ENCODE measurements at places on chromosomes 3 and 15.

DNA sequence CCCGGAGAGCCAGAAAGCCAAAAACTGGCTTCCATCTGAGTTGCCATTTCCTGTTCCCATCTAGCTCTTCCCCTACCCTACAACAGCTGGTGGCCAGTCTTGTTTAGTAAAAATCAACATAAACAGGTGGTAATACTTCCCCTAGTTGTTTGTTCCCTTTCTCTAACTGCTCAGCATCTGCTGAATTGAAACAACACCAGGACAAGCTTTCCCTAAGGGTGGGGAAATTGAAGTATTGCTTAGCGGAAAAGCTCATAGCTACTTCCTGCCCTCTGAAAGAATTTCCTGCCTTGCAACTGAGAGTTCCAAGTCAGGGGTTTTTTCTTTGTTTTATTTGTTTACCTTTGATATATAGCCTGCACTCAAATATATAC lies 66.8 kb downstream of the HMG20A start:
- no peak for DNase-seq

GRCh38 chr3:122730240-122730639 lies 49.6 kb downstream of the PARP14 start:
- DNase-seq = no peak

GRCh38 chr3:127037971-127038446 lies 55.1 kb downstream of the PLXNA1 start:
- DNase-seq = no peak

DNA sequence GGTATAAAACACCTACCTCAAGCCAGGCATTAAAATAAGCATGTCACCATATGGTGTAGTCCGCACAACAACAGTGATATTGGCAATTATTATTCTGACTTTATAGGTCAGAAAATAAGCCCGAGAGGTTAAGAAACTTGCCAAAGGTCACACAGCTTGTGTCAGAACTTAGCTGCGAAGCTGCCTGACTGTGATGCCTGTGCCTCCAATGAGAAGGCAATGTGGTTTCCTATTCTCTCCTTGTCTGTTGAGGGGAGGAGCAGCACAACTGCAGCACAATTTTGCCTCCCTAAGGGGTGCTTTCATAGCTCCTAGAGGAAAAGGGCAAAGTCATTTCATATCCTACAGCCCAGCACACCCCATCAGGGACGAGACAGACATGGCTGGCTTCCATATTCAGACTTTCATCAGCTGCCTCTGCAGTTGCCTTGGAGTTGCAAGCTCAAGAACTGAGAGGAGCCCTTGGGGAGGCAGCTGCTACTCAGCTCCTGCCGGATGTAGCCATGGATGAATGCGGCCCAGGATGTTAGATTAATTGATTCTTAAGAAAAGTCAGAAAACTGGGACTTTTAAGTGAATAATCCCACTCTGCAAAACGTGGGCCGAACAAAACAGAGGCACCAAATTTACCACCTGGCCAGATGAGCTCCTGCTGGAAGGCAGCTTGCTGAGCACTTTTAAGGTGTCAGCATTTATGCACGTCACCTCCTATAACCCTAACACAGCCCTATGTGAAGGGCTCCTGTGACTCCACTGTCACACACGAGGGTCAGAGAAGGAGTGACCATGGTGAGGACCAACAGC lies 38.5 kb downstream of the MYO5C start:
- no peak for DNase-seq

DNA sequence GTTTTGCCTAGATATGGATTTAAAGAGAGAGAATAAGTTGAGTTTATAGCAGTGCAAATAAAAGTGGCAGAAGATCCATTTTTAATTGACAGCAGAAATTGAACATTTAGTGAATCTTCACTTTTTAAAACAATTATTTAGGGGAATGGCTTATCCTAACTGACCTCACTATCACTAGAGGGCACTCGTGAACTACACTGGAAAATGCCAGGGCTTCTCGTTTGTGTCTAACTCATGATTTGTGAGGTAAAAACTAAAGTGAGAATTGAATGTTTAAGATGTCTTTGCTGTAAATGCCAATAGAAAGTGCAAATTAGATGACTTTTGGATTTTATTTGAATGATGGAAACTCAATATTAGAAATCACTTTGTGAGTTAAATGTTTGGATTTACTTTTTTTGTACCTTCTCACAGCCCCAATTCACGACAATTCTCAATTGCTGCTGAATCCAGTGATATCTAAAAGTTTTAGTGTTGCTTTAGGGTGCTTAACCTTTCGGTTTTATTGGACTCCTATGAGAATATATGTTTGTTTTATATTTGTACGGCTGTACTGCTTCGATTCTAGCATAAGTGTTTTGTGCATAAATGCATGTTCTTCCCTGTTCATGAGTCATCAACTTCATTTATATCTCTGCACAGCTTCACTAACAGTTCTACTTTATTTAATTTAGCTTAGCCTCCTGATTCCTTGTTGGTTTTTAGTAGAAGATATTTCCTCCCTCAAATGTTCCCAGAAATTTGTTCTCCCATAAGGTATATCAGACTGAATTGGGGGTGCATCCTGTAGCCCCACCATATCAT lies 462.1 kb downstream of the MFSD1 start:
- DNase-seq = no peak

- no peak for DNase-seq
Measured at GRCh38 chr3:6099458-6100075, 761.3 kb upstream of the GRM7 start.

- peak; percentile 79 for DNase-seq
Measured at GRCh38 chr3:111071257-111072030, at the start of gene NECTIN3. Gene NECTIN3 (plus strand): TSS chr3:111071816. CDS start chr3:111072018, 202 bp downstream.

DNA sequence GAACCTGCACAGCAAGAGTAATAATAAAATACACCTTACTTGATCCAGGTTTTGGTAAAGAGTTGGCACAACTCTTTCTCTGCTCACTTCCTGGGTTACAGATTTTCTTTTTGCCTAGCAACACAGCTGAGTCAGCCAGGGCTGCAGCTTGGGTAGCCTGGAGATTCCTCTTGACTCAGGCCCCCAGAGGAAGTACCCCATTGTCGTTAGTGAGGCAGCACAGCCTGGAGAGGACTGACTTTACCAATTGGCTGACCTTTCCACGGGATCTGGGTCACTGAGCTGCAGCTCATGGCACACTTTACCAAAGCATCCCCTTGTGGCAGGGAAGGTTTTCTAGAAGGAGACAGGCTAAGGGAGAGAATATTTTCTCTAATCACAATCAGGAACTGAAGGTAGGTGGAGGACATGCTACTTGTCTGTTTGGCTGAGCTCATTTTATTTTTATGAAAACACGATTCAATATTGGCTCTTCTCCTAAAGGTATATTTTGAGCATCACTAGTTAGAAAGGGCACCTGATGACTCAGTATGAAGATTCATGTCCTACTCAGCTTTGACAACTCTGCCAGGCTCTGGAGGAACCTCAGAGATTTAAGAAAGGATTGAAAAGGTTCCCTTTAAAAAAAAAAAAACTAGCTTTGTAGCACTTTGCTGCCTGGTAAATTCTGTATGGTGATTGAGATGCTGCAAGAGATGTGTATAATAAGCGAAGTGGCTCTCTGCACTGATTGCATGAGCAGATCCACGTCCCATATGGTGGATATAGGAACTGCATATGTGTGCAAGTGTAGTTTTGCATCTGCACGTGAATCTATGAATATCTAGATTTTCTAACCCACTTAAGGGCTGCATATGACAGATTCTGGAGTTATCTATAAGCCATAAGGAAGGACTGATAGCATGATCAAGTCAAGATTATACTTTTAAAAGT lies 124.8 kb downstream of the CHDH start:
- no peak for DNase-seq

DNA sequence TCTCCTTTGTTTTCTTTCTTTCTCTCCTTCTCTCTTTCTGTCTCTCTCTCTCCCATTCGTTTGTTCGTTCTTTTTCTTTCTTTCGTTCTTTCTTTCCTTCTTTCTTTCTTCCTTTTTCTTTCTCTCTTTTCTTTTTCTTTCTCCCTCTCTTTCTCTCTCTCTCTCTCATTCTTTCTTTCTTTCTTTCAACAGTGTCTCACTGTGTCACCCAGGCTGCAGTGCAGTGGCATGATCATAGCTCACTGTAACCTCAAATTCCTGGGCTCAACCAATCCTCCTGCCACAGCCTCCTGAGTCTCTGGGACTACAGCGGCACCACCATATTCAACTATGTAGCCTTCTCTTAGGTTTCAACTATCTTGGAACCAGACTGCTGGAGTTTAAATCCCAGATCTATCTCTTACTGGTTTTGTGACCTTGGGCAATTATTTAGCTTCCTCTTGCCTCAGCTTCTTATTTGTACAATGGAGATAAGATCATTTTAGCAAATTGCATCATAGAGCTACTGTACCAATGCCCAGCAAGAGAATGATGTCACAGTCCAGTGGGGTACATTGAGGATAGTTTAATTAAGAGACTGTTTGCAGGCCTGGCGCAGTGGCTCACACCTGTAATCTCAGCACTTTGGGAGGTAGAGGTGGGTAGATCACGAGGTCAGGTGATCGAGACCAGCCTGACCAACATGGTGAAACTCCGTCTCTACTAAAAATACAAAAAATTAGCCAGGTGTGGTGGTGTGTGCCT lies 27.3 kb upstream of the PARL start:
- DNase-seq = no peak

- DNase-seq = no peak
Measured at GRCh38 chr15:78810003-78810361, 1.3 kb downstream of the ADAMTS7 start.

- DNase-seq = no peak
Measured at GRCh38 chr3:128270559-128271492, 117.5 kb downstream of the EEFSEC start.

DNA sequence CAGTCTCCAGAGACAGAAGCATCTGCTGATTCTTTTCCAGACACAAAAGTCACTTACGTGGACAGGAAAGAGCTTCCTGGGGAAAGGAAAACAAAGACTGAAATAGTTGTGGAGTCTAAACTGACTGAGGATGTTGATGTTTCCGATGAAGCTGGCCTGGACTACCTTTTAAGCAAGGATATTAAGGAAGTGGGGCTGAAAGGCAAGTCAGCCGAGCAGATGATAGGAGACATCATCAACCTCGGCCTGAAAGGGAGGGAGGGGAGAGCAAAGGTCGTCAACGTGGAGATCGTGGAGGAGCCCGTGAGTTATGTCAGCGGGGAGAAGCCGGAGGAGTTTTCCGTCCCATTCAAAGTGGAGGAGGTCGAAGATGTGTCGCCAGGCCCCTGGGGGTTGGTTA lies 25.4 kb downstream of the SYNM start:
- DNase-seq = no peak

DNA sequence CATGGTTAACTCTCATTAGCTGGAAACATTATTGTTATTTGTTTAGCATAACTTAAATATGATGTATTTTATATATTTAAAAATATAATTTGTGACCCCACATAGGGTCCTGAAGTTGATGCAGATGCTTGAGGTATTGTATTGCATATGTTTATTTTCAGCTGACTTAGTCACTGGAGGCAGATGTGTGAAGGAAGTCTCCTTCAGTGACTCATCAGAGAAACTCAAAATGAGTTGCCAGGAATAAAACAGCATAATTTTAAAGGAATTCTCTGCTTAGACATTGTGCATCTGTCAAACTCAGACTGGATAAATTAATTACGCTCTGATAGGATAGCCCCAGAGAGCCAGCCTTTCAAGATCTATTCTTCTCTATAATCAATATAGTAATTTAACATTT lies 7.9 kb upstream of the OR4F6 start:
- no peak for DNase-seq

- no peak for DNase-seq
Measured at GRCh38 chr3:24088782-24089181, 143.7 kb downstream of the NR1D2 start.

- DNase-seq = no peak
Measured at GRCh38 chr15:39381517-39381916, 199.4 kb upstream of the THBS1 start.

GRCh38 chr3:88142094-88142624 lies 7.6 kb upstream of the C3orf38 start:
- DNase-seq = no peak

DNA sequence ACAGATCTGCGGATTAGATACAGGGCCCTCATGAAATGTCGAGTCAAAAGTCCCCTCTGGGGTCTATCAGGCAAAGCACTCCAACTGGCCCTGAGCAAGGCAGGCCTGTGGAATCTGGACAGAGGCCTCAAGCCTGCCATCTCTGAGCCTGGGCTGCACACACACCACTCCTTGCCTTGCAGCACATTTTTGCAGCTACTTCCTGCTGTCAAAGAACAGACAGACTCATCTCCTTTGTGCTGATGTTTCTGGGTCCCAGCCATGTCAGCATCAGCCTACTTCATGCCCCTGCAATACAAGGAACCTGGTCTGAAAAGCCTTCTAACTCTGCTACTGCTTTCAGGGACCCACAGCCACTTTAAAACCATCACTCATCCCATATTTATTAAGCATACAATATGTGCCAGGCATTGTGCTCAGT lies 60.6 kb upstream of the IL12A start:
- no peak for DNase-seq

- no peak for DNase-seq
Measured at GRCh38 chr3:49839193-49839809, 17.1 kb downstream of the TRAIP start.

- DNase-seq = no peak
Measured at GRCh38 chr15:47820747-47821319, 103.5 kb downstream of the SEMA6D start.

- no peak for DNase-seq
Measured at GRCh38 chr3:193812791-193813500, 219.9 kb downstream of the OPA1 start.

DNA sequence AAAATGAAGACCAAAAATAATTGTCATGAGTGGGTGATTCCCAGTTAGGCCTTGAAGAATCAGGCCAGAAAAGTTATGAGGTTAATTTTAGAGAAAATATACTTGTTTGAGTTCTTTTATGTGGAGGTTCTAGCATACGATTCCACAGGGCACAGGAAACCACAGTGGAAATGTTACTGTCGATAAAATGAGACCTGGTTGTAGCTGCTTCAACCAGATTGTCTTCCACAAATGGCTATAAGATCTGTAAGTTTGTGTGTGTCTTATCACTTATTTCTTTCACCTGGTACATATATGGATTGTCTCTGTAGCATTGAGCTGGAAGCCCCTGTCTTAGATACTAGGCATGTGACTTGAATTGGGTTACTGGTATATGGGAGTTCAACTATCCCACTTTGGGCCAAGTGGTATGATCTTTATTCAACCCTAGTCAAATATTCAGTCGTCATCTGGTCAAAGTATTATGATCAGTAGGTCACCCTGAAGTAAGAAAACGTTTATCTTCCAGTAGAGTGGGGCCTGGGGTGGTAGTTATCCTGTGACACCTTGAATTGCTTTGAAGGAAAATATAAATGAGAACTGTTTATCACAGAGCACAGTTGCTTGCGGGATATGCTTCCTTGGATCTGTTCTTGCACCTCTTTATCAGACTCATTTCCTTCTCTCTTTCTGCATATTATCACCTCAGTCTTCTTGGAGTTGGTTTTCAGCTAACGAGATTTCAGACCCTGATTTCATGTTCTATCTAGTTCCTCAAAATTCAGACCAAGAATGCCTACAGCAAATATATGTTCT lies 21.5 kb upstream of the ZNF609 start:
- no peak for DNase-seq

GRCh38 chr3:114362815-114363214 lies 69.0 kb downstream of the TIGIT start:
- no peak for DNase-seq
